ENCODE measurements at places on chromosomes 13 and 19.

DNA sequence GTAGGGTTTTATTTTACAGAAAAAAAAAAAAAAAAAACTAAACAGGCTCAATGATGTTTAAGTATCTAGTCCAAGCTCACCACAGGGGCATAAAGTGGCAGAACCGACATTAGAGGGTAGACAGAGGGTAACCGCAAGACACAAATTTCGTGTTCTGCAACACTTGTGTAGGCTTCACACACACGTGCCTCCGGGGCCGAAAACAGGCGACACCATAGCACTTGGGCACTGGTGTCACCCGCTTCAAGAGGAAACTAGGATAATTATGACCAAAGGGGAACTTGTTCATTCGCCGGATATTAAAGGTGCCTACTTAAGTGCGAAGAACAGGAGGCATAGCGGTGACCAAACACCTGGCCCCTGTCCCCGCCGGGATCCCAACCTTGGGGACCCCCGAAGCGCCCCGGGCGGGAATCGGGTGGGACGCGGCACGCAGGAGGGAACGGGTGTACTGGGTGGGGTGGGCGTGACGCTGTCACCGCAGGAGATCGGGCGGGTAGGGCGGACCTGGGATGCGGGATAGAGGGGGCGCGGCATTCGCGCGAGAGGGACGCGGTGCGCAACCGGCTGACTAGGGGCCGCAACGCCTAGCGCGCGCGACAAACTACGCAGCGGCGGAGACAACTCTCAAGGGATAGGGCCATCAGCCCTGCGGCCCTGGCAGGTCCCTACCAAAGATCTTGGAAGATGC lies 558 bp downstream of the MZT1 start:
- peak; percentile 68 for DNase-seq

GRCh38 chr19:17888260-17888659 lies 16.5 kb downstream of the SLC5A5 start:
- no peak for DNase-seq

- no peak for DNase-seq
Measured at GRCh38 chr19:50003254-50003788, 21.9 kb downstream of the VRK3 start.

DNA sequence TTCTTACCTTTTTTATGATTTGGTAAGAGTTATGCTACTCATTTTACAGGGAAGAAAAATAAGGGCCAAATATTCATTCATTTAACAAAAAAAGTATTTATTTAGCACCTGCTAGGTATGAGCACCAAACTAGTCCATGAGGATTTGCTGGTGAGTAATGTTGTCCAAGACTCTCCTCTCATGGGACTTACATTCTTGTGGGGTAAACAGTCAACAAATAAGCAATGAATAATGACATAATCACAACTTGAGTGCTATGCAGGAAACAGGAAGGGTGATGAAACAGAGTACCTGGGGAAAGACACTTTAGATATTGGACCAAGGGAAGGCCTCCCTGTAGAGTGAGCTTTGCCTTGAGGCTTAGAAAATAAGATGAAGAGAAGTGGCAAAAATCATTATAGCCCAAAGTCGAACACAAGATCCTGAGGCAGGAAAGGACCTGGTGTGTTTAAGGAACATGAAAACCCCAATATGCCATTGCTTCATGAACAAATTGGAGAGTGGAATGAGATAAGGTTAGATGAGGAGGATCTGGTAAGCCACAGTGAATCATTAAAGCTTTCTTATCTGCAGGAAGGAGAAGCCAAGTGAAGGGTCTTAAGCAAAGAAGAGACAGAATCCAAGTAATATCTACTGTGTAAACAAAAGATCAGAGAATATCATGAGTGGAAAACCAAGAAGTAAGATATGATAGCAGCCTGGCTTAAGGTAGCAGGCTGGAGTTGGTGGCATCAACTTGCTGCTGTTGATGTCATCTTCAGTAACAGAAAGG lies 294.5 kb upstream of the NBEA start:
- no peak for DNase-seq

- DNase-seq, result no peak
Measured at GRCh38 chr19:46875234-46875633, 14.4 kb downstream of the ARHGAP35 start.

DNA sequence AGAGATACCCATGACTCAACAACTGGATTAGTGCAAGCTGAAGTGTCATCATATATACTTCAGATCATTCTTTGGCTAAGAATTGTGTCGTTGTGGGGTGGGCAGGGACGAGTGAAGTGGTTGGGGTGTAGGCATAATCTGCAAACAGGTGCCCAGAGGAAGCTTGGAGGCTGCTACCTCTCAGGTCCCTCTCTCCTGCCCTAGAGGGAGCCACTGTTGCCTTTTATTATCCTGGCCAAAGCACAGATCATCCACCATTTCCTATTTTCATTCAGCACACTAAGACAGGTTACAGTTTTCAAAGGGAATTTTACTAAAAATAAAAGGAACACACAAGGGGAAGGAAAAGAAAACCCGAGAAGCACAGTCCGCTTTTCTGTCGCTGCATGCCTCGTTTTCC lies 126.6 kb downstream of the HS6ST3 start:
- no peak for DNase-seq

- no peak for DNase-seq
Measured at GRCh38 chr13:83716121-83716520, 166.2 kb downstream of the SLITRK1 start.

Data from activated CD4-positive, alpha-beta memory T cell treated with anti-CD3 and anti-CD28 coated beads for 36 hours (primary cell).